Activated naive CD4-positive, alpha-beta T cell treated with anti-CD3 and anti-CD28 coated beads, Interleukin-2, amount 50 U/mL, for 16 hours (primary cell): ENCODE measurements at places on chromosomes 6 and 20.

DNA sequence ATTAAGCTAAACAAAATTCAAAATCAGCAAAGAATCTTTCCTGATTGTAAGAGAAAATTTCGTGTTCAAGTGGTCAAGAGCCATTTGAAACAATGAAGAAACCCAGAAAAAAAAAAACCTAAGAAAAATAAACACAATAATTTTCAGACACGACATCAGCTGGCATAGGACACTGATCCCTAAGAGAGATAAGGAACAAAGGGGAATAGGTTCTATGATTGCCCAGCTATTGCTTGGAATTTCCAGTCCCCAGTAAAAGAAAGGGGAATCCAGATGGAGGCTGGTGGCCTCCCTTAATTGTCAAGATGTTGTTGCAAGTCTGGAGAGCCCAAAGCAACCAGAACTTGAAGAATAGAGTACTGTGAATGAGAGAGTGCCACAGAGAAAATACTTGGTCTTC lies 48.5 kb downstream of the COL12A1 start:
- DNase-seq = no peak

GRCh38 chr6:154653853-154654252 lies 79.4 kb upstream of the SCAF8 start:
- DNase-seq = no peak

DNA sequence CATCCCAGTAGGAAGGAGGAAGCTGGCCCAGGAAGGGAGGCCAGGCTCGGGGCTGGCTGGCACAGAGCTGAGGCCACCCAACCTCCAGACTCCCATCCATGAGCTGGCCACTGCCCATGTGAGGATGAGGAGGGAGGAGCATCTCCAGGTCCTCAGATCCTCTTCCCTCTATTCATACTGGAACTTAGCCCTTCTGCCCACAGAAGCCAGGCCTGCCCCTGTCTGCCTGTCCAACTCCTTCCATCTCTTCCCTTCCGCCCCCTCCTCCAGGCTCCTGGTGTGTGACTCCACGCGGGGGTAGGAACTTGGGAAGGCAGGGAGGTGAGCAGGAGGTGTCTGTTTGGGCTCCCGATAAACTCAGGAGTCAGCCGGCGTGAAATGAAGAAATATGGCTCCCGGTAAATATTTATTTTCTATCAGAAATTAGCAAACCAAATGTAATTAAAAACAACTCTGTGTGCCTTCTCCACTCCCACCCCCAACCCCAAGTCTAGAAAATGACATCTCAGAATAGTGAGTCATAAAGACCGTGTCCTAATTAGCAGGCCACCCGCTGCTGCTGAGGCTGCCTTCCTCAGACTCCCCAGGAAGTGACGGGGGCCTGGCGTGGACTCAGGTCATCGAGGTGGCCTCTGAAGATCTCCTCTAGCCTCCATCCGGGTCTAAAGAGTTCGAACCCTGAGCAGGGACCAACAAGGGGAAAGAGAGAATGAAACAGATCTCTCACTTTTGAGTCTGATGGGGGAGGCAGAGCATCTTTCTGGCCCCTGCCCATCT lies 81.9 kb downstream of the MDGA1 start:
- no peak for DNase-seq

DNA sequence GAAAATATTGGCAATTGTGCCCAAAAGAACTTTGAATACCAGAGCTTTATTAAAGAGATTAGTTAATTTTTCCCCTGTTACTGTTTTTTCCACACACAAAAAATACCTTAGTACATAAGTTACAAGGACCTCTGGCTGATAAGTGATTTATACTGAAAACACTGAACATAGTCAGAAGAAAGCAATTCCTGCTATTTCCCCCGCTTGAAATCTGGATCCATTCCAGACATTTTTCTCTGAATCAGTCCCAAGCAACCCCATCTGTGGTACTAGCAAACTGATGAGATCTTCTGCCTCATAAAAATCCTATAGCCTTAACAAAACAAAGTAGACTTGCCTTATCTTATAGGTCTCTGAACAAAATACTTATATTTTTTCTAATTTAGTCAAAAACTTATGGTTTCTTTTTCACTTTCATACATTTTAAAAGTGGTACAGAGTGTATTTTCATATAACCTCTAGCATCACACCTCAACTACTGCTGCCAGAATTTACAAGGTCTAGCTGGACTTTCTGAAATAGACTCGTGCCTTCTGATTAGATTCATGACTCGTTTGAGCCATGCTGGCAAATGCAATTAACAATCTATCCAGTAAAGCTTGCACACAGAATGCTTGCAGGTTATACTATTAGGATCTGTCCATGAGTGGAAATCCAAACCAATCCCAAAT lies 111.9 kb downstream of the TBX18 start:
- DNase-seq = no peak

DNA sequence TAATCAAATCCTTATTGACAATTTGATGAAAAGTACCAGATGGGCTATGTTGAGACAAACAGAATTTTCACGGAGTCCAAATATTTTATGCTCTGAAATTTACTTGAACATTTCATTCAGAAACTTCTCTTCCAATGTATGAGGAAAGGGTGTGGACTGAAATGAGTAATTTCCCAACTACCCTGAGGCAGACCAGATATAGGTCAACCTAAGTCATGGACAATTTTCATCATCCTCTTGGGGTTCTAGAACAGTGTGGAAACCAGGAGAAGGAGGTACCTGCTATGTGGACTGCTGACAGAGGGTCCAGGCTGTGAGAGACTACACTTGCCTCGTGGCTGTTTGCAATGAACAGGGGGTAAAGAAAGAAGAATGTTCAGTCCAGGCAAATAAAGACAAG lies 323.0 kb downstream of the ESR1 start:
- DNase-seq = no peak

- no peak for DNase-seq
Observed at GRCh38 chr6:13865141-13865540, 50.8 kb upstream of the MCUR1 start.

DNA sequence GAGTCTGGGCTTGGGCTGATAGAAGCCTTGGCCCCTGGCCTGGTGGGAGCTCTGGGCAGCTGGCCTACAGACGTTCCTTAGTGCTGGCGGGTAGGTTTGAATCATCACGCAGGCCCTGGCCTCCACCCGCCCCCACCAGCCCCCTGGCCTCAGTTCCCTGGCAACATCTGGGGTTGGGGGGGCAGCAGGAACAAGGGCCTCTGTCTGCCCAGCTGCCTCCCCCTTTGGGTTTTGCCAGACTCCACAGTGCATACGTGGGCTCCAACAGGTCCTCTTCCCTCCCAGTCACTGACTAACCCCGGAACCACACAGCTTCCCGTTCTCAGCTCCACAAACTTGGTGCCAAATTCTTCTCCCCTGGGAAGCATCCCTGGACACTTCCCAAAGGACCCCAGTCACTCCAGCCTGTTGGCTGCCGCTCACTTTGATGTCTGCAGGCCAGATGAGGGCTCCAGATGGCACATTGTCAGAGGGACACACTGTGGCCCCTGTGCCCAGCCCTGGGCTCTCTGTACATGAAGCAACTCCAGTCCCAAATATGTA lies 957 bp upstream of the VEGFA start:
- no peak for DNase-seq

GRCh38 chr6:72622094-72622940 lies 453 bp downstream of the KCNQ5 start:
- DNase-seq = peak; percentile 79

DNA sequence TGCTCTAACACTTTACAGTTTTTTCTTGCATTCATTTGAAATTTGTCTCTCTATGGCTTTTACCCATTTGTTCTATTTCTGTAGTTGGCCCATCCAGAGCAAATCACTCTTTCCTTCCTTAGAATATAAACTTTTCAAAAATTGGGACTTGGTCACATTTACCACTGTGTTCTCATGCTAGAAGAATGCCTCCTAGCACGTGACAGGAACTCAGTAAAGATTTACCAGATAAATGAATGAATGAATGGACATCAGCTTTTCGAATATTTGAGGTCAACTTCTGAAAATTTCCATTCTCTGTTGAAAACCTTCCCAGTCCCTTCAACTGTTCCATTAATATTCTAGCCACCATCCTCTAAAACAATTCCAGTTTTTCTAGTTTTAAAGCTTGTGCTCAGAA lies 294.5 kb downstream of the CD83 start:
- DNase-seq = no peak

GRCh38 chr6:30688569-30688968 lies 2.1 kb upstream of the PPP1R18 start:
- DNase-seq = no peak

- DNase-seq = no peak
Observed at GRCh38 chr6:137783710-137784109, 83.3 kb upstream of the TNFAIP3 start.

DNA sequence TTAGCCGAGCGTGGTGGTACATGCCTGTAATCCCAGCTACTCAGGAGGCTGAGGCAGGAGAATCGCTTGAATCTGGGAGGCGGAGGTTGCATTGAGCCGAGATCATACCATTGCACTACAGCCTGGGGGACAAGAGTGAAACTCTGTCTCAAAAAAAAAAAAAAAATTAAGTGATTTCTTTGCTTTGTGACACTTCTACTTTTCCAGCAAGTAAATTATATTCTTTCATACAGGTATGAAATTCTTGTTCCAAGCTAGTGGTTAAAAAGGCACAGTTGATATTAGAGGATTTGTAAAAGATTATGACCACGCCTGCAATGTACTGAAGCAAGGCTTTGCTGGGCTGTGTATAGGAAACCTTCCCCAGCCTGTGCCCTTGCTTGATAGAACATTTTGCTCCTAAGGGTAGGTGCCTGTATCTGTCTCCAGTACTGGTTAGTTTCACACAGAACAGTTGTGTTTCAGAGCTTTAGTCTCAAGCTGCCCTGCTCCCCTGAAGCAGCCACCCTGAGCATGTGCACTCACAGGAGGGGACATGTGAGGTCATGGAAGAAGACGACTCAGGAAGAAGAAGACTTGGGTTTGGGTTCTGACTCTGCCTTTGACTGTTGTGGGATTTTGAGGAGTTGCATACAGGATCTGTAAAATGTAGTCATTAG lies 10.2 kb downstream of the PTPN1 start:
- DNase-seq = peak; percentile 39

- DNase-seq = no peak
Observed at GRCh38 chr20:52992632-52993031, 20.5 kb downstream of the TSHZ2 start.

- no peak for DNase-seq
Observed at GRCh38 chr20:20568604-20569205, 143.7 kb downstream of the RALGAPA2 start.

- no peak for DNase-seq
Observed at GRCh38 chr6:135503703-135504475, 6.3 kb upstream of the AHI1 start.

DNA sequence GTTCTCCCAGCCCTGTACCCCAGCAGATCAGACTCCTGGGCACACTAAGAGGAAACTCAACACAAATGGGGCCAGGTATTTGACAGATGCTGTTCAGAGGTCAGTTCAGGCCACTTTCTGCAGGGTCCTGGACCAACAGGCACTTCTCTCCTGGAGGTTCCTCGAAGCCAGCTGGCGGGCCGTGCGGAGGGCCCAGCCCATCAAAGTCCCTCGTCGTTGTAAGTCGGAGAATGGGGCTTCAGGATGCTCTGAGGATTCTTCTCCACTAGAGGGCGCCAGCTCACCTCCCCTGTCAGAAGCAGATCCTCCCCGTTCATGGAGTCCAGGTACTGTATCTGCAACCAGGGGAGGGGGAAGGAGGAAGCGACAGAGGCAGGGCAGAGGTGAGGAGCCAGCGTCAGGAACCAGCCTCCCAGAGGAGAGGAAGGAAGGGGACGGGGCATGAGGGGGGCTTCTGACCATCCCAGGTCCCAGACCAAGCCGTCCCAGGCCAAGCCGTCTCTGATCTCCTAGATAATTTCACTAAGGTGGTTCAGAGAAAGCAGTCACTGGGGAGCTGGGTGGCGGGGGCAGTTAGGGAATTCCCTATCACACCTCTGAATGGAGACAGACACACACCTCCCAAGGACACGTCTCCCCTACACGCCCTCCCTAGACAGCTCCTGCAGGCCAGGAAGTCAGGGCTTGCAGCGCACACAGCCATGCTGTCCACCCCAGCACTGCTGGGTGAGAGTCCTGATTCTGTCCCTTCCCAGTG lies 11.7 kb upstream of the FAM83C start:
- peak; percentile 80 for DNase-seq

DNA sequence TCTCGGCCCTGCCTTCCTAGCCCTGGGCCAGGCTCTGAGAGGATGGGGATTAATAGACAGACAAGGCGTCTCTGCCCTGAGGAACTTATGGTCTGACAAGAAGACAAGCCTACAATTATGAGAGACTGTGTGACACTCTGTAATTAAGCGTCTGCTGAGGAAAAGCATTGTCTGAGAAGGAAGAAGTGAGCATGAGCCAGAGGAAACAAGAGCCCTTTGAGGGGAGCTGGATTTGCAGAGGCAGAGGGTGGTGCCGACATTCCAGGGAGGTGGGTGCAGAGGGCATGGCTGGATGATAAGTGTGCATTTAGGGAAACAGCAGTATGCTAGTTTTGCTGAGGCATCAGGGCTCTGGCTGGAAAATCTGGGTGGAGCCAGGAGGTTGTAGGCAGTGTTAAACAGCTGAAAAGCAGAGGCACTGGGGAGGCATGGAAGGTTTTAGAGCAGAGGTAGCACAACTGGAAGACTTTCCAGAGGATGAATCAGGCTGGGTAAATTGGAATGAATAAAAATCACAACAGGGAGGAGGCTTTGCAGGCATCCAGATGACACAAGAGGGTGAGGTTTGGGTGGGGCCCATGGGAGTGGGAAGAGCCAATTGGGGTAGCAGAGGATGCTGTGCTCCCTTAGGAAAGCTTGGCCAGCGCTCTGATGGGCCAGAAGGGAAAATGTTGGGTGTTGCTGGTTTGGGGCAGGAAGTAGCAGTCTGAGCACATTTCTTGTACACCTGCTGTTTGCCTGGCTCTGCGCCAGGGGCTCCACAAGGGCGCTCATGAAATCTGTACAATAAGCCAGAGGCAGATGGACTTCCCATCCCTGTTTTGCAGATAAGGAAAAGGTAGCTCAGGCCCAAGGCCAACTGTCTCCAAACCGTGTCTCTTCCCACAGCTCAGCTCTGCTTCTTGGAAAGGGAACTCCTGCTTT lies 74.0 kb upstream of the MYL9 start:
- peak; percentile 40 for DNase-seq

GRCh38 chr6:105200133-105200730 lies 20.4 kb upstream of the POPDC3 start:
- no peak for DNase-seq

DNA sequence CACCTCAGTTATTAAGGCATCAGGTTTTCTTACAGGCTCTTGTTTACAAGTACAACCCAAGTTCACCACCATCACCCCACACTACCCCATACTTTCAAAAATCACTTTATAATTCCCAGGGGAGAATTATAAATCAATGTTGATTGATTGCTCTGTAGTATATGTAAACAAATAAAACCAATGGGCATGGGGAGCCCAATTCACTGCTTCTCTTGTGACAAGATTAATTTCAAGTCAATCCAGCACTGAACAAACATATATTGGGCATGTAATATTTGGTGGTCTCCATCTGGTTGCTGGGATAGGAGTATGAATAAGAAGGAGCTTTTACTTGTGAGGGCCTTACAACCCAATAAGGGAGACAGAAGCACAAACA lies 95.8 kb downstream of the CLVS2 start:
- DNase-seq = no peak

GRCh38 chr6:147322299-147323162 lies 118.3 kb downstream of the STXBP5 start:
- DNase-seq = no peak
